ENCODE measurements at places on chromosomes 1 and 21. TPM values are rescaled to one million over a fixed set of nuclear protein-coding genes. Genes with fewer than 3 reads are reported as not detected.

The DIO1 gene
- polyA plus RNA-seq, result 1.7 TPM

The CFHR3 gene
- not detected for polyA plus RNA-seq

The MAP7D1 gene
- 50.2 TPM for polyA plus RNA-seq

The CHRM3 gene
- polyA plus RNA-seq, result 7.5 TPM

The COL16A1 gene
- 96.4 TPM for polyA plus RNA-seq

The LCA5L gene
- 88.0 TPM for polyA plus RNA-seq

The MOB3C gene
- 13.2 TPM for polyA plus RNA-seq

The KRTAP19-3 gene
- polyA plus RNA-seq, result not detected

The MAN1C1 gene
- 14.8 TPM for polyA plus RNA-seq

The CDK11A gene
- 44.8 TPM for polyA plus RNA-seq

The TMEM125 gene
- polyA plus RNA-seq, result 2.2 TPM

The LAMB3 gene
- polyA plus RNA-seq, result 1.7 TPM

The BMP8A gene
- 4.3 TPM for polyA plus RNA-seq

The ZBTB8A gene
- 5.6 TPM for polyA plus RNA-seq

The UBXN10 gene
- polyA plus RNA-seq, result 43.7 TPM

The TRIM45 gene
- polyA plus RNA-seq, result 12.3 TPM

The LCE3B gene
- not detected for polyA plus RNA-seq

The RHD gene
- 0.34 TPM for polyA plus RNA-seq

The SMIM1 gene
- 92.9 TPM for polyA plus RNA-seq

The LCE1A gene
- not detected for polyA plus RNA-seq

The SLC39A1 gene
- 54.5 TPM for polyA plus RNA-seq

The CATSPER4 gene
- polyA plus RNA-seq, result 13.2 TPM

The MFAP2 gene
- polyA plus RNA-seq, result 22.0 TPM

The OLIG2 gene
- polyA plus RNA-seq, result not detected

The DNAJC8 gene
- polyA plus RNA-seq, result 86.5 TPM

The TP53BP2 gene
- polyA plus RNA-seq, result 29.6 TPM

The COL24A1 gene
- 0.75 TPM for polyA plus RNA-seq

The ADGRL2 gene
- 13.8 TPM for polyA plus RNA-seq

The CBR3 gene
- polyA plus RNA-seq, result 6.9 TPM

The DMBX1 gene
- 1.1 TPM for polyA plus RNA-seq

The HES3 gene
- polyA plus RNA-seq, result not detected

The CDA gene
- 2.5 TPM for polyA plus RNA-seq

The AMPD1 gene
- 1.5 TPM for polyA plus RNA-seq

The LRRC3 gene
- 4.9 TPM for polyA plus RNA-seq

The TNNI3K gene
- 6.8 TPM for polyA plus RNA-seq

The PRRX1 gene
- 74.8 TPM for polyA plus RNA-seq

The PTGS2 gene
- 0.75 TPM for polyA plus RNA-seq

All from testis (tissue), 5 donors.